ENCODE measurements at places on chromosomes 11 and 22.

DNA sequence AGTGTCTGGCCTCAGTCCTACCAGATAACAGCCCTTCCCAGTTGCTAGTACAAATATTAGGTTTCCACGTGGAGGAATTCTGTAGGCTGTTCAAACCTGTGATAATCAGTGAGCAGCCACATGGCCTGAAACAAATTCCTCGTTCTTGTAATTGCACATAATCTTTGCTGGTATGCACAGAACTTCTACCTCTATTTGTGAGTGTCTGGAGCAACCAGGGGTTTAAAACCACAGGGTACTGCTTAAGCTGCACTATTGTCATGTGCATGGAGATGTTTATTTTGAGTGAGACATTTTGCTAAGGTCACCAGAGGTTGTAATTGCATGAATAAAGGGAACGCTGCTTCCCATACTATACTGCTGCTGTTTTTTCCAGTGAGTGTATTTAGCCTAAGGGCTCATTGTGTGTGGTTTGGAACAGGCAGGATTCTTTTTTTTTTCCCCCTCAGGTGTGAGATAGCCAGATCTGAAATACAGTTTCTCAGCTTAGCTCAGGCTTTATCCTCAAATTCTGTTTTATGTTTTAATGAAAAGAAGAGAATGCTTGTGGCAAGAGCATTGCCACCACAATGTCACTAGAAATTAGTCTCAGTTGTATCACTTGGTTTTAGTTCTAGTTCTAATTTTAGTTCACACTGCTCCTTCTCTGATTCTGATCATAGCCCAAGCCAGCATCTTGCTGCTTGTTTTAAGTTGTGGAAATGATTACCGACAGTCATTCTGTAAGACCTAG lies 60.5 kb downstream of the CYB5R2 start:
- no peak for DNase-seq

GRCh38 chr22:49783926-49784629 lies 43.6 kb downstream of the BRD1 start:
- DNase-seq = no peak

- no peak for DNase-seq
Measured at GRCh38 chr11:47506795-47507562, 46.0 kb downstream of the CELF1 start.

- no peak for DNase-seq
Measured at GRCh38 chr11:78270971-78271370, 82.3 kb downstream of the USP35 start.

- DNase-seq = no peak
Measured at GRCh38 chr11:85525686-85526085, 101.5 kb downstream of the DLG2 start.

GRCh38 chr11:71244116-71244810 lies 8.1 kb downstream of the SHANK2 start:
- DNase-seq = no peak

DNA sequence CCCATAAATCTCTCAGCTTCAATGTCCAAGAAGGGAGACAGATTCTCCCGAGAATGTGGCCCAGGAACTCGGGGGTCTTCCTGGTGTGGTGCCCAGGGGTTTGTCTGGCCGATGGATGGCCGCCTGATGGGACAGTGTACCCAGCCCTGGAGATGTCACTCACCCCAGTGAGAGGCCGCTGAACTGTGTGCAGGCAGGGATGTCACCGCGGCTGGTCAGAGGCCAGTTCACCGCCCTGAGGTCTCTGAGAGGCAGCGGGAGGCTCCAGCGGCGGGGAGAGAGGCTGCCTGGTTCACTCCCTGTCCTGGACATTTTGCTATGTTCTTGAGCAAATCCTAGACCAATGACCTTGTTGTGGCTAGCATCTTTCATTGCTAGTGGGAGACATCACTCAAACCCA lies 1349.5 kb downstream of the BRD1 start:
- DNase-seq = no peak

- no peak for DNase-seq
Measured at GRCh38 chr22:35404176-35404575, 4.2 kb downstream of the MCM5 start.

DNA sequence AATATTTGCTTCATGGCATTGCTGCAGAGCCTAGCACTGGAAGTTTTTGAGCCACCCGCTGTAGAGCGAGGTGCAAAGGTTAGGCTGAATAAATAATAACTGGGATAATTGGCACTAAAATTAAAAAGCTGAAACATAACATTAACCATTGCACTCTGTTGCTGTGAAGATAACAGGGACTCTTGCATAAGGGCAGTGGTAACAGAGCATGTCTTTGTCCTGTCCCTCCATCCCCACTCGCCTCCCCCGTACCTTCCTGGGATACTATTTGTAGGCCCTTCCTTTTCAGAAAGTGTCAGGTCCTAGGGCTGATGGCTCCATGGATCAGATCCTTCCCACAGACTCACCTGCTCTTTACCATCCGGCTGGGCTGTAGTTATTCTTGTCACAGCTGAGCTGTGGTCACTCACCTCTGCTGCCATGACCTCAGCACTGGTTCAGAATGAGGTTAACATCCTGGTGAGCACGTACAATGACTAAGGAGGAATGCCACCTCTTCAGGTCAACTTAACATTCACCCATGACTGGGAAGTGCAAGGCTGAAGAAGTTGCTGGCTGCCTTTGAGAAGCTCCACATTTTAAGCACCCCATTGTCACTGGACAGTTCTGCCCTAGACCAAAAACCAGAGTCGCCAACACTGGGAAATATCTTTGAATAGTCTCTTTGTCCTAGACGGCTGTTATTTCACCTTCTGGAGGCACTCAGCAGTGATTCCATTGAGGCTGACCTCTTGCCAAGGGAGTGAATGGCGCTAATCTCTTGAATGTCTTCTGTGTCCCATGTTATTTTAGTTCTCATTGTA lies 103.2 kb upstream of the KIRREL3 start:
- no peak for DNase-seq

- no peak for DNase-seq
Measured at GRCh38 chr11:125381499-125382044, 114.5 kb downstream of the FEZ1 start.

Data from NCI-H526 treated with DMSO at 0.1 percent for 48 hours (cell line).